ENCODE measurements at places on chromosomes 11 and 22.

DNA sequence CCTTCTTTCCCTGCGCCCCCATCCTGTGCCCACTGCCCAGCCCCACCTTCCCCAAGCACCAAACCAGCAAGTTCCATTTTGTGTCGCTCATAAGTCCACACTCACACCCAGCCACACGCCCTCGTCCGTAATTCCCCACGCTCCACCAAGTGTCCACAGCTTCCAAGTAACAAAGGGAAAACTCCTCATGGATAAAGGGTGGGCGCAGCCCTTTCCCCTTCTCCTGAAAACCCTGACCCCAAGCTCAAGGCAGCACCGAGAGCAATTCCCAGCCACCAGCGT, 458 bp downstream of the FXYD6 start:
- no peak for DNase-seq

DNA sequence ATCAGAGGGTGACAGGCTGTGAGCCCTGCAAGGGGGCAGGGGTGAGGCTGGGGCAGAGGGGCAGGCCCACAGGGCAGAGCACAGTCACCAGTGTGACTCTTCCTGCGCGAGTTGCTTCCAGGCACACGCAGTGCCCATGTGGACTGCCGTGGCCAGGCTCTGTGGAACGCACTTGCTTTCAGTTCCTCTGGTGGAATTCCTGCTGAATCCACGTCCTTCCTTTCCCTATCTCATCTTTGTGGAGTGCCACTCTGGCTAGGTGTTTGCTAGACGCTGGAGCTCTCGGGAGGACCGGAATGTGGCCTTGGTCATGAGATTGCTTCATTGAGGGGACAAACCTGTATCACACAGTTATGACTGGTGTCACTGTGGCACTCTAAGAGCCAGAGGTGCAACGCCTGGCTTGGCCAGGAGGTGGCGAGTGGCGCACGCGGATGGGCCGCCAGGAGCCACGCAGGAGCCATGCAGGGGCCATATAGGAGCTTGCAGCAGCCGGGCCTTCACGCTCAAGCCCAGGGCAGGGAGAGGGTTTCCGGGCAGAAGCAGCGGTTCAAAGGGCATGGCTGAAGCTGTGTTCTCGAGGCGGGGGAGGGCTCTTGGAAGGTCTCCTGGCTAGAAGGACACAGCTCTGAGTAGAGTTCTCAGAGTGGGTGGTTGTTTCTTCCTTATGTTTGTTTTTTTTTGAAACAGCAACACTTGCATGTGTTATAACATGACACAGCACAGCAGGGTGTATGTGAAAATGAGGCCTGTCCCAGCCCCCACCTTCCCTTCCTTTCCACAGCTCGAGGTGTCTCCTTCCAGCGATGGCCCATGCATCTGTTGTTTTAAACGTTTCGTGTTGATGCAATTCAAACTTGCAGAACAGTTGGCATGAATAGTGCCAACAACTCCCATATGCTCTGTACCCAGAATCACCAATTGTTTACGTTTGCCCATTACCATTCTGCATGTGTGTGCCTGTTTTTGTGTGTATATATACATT, 36.2 kb downstream of the TBC1D22A start:
- peak; percentile 37 for DNase-seq

DNA sequence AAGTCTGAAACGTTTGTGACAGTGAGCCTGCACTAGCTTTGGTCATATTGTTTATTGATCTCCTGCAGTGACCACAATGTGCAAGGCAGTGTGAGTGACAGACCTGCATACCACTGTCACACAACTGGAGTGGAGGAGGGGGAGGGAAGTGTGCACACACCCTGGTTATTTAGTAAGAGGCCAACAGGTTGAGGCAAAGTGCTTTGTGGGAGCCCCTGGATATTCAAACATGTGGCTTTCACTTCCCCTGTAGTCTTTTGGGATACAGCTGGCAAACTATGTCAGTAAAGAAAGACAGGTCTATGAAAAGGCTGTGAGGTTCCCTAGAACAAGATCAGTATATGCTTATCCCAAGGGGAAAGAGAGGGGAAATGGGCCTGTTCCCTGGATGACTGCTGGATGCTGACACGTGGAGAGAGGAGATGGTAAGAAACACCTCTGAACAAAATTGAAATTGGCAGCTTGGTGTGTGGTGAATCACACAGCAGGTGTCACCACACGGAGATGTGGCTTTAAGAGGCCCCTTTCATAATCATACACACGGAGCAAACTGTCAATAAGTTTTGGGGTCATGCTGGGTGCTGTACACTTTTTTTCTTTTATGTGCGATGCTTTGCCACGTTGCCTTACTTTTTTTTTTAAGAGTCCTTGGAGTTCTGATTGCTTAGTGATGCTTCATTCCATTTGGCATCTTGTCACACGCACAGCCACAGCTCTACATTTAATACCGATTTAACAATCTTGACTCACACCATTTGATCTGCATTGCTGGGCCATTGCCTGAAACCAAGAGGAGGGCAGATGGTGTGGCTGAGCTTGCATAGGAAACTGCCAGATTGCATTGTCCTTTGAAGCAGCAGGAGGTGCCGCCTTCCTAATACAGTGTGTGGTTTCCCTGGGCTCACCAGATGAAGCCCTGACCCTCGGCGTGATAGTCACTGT, 11.3 kb downstream of the OSBP2 start:
- no peak for DNase-seq

DNA sequence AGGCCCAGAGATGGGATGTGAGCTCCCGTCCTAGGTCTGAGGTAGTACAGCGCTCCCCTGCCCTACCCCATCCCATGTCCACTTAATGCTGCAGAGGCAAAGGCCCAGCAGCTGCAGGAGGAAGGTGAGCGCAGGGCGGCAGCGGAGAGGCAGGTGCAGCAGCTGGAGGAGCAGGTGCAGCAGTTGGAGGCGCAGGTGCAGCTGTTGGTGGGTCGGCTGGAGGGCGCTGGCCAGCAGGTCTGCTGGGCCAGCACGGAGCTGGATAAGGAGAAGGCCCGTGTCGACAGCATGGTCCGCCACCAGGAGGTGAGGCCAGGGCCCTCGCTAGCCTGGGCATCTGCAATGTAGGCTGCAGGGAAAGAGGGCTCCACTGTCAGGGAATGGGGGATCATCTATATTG, 15.2 kb downstream of the CCDC157 start:
- no peak for DNase-seq

DNA sequence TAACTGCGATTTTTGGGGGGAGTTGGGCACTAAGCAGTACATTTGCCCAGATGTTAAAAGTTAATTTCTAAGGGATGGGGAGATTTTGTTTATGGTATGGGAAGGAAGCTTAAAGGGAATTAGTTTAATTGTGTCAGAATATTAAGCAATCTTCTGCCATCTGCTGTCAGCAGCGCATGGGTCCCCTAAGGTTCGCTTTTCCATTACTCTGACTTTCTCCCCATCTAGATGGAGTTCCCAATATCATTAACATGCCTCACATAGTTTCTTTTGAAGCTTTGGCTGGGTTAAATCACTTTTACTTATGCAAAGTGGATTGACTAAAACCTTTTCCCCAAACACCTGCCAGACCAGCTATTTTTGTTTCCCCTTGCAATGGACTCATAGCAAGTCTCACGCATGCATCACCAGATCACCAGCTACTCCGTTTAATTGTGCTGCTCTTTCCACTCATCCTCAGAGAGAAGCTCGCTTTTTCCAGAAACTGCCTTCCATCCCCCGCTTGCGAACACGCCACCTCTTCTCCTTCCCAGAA, 172.7 kb downstream of the FAT3 start:
- DNase-seq: no peak

Data from stimulated activated CD8-positive, alpha-beta memory T cell treated with anti-CD3 and anti-CD28 coated beads, Interleukin-7, amount 100 ng/mL, for 4 hours (primary cell).